Fibroblast of skin of scalp (primary cell): ENCODE measurements at places on chromosomes 13 and 19.

GRCh38 chr13:45447050-45447661, 17.6 kb upstream of the COG3 start:
- DNase-seq: no peak

DNA sequence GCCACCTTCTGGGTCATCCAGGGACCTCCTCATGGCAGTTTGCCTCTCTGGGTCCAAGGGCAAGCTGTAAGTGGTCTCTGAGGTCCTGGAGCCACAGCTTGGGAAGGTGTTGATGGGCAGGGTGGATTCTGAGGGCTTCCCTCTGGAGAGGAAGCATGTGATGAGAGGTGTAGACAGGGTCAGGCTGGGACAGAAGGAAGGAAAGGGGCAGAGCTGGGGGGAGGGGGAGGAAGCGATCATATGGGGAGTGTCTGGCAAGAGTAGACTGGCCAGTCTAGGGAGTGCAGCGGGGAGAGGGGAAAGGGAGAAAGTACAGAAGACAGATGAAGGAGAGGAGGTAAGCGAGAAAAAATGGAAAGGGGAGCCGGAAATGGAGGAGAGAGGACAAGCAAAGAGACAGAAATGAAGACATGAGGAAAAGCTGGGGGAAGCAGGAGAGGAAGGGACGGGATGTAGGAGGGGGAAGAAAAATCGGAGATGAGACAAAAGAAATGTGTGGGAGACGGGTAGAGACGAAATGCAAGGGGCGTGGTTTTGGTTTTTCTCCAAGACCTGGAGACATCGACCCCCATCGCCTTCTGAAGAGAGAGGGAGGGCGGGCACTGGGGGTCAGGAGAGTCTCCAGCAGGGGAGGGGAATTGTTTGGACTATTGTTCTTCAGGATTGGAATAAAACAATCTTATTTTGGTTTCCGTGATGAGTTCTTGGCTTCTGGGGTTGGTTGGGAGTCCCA, 26.6 kb downstream of the ZSWIM9 start:
- DNase-seq: no peak

- DNase-seq: no peak
Measured at GRCh38 chr13:98827449-98827848, 75.0 kb upstream of the SLC15A1 start.

GRCh38 chr19:50835785-50836542, 2.6 kb upstream of the KLK15 start:
- DNase-seq: peak; percentile 54

DNA sequence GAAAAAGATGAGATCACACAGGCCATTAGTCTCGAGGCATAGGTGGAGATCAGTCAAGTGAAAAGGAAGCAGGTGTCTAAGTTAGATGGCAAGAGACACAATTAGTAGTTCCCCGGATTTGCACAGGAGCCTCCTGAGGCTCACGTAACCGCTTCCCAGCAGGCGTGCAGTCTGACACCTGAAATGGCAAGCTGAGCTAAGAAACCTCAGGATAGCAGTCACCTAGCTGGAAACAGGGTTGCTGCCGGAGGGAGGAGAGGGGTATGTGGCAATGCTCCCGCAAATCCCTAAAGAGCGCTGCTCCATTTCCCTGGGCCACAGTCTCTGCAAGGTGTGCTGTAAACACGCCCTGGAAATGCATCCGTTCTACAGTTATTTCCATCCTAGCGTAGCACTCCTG, 1151.0 kb downstream of the DIAPH3 start:
- DNase-seq: no peak

DNA sequence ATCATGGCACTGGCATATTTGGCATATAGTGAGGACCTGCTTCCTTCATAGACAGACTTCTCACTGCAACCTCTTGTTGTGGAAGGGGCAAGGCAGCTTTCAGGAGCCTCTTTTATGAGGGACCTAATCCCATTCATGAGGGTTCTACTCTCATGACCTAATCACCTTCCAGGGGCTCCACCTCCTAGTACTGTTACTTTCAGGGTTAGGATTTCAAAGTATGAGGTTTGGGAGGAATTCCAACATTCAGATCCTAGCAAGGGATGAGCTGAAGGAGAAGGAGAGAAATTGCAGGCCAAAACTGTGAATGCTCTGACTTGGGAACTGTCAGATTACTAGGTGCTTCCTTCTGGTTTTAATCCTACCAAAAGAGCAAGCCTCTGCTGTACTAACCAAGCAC, 87.8 kb downstream of the LMO7 start:
- DNase-seq: no peak

DNA sequence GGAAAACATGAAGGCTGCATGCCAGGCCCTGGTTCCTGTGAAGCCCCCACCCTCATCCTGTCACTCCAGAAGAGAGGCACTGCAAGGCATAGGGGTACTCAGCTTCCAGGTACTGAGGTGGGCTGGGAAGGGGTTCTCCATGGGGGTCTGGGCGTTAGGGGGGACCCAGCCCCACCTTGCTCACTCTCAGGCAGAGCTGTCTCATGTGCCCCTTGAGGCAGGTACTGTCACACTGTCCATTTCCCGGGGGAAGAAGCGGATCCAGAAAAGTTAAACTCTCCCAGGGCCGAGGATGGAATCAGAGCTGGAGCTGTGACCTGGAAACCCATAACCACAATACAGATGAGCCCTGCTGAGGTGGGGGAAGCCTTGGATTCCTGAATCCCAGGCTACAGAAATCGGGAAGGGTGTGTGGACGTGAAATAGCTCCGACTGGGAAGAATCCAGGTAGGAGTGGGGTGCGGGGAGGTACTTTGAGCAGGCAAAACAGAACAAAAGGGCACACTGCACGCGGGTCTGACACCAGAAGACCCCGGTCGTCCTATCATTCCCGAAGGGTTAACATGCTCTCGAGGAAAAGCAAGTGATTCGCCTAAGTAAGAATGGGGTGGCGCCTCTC, 540 bp upstream of the USE1 start:
- no peak for DNase-seq

GRCh38 chr13:53150568-53150967, 122.0 kb downstream of the OLFM4 start:
- DNase-seq: no peak

DNA sequence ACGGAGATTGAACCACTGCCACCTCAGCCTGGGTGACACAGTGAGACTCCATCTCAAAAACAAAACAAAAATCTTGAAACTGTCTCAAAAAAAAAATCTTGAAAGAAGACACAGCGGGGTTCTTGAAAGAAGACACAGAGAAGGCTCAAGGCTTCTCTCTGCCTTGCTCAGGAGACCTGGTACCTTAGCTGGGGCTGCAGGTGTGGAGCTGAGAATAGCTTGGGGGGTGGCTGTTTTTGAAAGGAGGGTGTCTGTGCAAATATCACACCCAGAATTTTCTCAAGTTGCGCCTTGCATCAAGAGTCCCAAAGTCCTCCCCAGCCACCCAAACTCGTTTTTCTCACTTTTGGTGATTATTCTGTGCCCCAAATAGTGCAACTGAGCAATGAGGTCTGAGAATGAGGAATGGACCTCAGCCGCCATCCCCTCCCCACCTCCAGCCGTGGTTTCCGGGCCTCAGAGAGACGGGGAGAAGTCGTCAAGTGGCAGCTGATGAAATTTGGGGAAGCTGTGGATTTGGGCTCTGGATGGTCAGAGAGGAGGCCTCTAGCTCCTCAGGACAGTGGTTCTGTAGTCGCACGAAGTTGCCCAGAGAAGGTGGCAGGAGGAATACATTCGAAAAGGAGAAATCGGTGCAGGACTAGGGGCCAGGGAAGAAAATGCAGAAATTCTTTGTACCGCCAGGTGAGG, 8.8 kb downstream of the S1PR2 start:
- no peak for DNase-seq

- no peak for DNase-seq
Measured at GRCh38 chr13:58085819-58086218, 454.3 kb downstream of the PCDH17 start.

- no peak for DNase-seq
Measured at GRCh38 chr13:40613914-40614313, 52.5 kb downstream of the FOXO1 start.

DNA sequence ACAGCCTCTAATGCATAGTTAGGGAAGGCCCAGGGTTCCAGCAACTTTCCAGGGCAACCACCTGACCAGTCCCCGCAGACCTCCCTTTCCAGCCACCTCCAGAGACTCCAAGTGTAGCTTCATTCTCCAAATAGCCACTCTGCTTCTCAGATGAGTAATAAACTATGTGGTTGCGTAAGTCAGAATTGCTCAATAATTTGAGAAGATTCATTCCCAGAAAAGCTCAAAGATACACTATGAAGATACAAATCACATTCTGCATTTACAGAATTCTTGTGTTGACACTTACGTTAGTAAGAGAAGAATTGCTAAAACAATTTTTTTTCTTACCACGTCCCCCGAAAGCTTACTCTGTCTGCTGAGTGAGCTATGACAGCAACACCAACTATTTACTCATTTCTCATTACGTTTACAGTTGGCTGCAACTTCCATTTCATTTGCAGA, 8.2 kb upstream of the LATS2 start:
- peak; percentile 97 for DNase-seq

DNA sequence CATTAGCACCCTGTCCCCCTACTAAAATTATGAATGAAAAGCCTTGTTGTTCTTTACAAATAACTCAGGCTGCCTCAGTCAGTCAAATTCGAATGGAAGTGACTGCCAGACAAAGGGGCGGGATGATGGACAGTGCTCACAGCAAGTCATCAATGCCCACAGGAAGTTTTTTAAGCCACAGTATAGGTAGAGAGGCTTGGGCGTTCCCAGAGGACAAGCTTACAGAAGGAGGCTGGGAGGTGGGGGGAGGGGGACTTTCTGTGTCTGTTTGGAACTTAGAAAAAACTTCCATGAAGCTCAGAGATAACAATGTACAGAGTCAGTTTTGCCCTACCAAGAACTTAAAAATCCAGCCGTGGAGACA, 18.5 kb upstream of the SPRY2 start:
- no peak for DNase-seq

DNA sequence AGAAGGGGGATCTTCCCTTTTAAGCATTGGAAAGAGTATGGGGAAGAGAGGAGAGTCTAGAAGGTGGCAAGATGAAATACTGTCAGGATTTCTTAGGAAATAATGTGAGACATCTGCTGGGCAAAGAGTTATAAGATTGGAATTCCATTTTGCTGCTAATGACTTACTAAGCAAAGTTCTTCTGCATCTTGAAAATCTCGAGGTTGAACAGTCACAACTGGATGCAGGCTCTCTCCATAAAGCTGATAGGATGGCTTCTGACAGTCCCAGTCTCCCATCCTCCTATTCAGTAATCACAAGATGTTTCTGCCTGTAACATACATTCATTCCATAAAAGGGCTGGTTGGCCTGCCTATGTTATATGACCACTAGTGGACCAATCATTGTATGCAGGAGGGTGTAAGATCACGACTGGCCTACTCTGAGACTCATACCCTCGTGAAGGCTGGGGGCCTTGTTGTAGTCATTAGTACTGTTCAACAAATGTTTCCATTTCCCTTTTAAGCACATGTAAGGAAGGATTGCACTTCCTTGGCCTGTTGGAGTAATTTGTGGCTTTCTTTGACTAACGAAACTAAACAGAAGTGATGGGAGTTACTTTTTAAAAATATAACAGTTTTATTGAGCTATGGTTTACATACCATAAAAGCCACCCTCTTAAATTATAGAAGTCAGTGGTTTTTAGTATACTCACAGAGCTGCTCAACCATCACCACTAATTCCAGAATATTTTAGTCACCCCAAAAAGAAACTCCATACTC, 45.0 kb upstream of the TDRD3 start:
- peak; percentile 7 for DNase-seq

DNA sequence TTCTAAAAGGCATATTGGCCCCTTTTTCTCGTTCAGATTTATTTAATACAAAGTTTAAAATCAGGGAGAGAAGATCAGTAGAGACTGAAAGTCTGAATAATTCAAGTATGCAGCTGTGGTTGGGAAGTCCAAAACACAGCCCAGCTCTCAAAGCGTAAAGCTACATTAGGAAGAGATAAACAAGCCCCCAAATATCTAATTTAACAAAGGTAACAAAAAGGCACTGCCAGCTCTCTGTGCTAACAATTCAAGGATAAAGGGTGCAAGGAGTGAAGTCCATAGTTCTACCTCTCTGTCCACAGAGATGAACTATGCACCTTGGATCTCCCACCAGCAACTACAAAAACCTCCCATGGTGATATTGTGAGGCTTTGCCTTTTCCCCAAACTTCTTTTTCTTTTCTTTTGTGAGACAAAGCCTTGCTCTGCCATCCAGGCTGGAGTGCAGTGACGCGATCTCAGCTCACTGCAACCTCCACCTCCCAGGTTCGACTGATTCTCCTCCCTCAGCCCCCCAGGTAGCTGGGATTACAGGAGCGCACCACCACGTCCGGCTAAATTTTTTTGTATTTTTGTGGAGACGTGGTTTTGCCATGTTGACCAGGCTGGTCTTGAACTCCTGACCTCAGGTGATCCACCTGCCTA, 104.4 kb downstream of the LHFPL6 start:
- DNase-seq: no peak

- no peak for DNase-seq
Measured at GRCh38 chr13:108281901-108282300, 12.4 kb downstream of the TNFSF13B start.

GRCh38 chr13:97165502-97166425, 56.4 kb upstream of the MBNL2 start:
- DNase-seq: no peak

DNA sequence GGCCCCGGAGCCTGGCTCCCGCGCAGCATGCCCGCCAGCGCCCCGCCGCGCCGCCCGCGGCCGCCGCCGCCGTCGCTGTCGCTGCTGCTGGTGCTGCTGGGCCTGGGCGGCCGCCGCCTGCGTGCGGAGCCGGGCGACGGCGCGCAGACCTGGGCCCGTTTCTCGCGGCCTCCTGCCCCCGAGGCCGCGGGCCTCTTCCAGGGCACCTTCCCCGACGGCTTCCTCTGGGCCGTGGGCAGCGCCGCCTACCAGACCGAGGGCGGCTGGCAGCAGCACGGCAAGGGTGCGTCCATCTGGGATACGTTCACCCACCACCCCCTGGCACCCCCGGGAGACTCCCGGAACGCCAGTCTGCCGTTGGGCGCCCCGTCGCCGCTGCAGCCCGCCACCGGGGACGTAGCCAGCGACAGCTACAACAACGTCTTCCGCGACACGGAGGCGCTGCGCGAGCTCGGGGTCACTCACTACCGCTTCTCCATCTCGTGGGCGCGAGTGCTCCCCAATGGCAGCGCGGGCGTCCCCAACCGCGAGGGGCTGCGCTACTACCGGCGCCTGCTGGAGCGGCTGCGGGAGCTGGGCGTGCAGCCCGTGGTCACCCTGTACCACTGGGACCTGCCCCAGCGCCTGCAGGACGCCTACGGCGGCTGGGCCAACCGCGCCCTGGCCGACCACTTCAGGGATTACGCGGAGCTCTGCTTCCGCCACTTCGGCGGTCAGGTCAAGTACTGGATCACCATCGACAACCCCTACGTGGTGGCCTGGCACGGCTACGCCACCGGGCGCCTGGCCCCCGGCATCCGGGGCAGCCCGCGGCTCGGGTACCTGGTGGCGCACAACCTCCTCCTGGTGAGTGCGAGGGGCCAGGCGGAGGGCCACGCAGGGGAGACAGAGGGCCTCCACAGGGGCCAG, at the start of gene KL:
KL (plus strand) TSS at position 10 of the 909 bp plus-strand sequence; CDS start at position 28, 18 bp downstream.
- no peak for DNase-seq

GRCh38 chr19:46118136-46118535, 6.4 kb downstream of the IGFL3 start:
- DNase-seq: no peak
